ENCODE measurements at places on chromosomes 11 and 22.

- DNase-seq = no peak
These were observed 67.9 kb upstream of the API5 start for GRCh38 chr11:43243927-43244326.

- no peak for DNase-seq
These were observed 2.1 kb downstream of the INPPL1 start for GRCh38 chr11:72226701-72227100.

DNA sequence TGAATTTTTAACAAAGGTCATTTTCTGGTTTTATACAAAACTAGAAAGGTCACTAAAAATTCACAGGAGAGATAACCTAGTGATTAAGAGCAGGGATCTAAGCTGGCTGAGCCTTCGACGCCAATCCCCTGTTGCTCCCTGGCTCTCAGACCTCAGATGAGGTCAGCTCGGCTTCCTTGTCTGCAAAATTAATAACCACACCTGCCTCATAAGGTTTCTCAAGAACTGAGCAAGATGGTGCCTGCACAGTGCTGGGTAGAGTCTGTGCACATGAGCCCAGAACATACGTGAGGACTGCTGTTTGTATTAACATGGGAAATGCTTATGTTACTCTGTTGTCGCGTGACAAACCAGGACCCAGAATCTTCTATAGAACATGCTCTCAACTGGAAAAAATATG, 24.4 kb upstream of the CD5 start:
- DNase-seq = no peak

GRCh38 chr11:20213790-20214189, 53.5 kb upstream of the DBX1 start:
- DNase-seq = no peak

GRCh38 chr11:65489035-65489705, 9.7 kb upstream of the MALAT1 start:
- DNase-seq = peak; percentile 81

DNA sequence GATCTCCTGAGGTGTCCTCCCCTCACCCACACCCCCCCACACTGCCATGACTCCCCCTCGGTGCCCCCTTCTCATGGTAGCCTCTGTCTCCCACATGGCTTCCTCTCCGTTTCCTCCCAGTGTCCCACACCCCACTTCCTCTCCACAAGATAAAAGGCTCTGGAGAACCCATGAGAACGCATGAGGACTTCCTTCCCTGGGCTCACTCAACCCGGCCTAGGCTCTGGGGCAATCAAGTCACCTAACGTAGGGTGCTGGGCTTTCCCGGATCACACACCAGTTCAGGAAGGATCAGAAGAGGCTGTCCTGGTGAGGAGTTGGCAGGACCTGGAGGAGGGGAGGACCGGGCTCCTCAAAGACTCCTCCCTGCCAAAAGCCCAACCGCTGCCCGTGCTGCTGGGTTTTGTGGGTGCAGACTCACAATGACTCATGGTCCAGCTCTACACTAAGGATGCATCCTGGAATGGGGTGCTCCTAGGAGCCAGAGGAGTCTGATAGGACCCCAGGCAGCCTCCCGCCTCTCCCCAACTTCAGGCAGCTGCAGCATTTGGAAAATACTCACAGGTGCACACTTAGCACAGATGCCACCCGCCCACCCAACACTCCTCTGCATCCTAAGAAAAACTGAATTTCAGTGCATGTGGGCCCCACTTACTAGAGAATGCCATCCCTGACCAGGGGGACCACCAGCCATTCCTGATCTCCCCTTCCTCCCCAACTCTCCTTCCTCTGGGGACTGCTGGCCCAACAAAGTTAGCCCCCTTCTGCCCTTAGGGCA, 21.0 kb downstream of the SLC22A12 start:
- no peak for DNase-seq

DNA sequence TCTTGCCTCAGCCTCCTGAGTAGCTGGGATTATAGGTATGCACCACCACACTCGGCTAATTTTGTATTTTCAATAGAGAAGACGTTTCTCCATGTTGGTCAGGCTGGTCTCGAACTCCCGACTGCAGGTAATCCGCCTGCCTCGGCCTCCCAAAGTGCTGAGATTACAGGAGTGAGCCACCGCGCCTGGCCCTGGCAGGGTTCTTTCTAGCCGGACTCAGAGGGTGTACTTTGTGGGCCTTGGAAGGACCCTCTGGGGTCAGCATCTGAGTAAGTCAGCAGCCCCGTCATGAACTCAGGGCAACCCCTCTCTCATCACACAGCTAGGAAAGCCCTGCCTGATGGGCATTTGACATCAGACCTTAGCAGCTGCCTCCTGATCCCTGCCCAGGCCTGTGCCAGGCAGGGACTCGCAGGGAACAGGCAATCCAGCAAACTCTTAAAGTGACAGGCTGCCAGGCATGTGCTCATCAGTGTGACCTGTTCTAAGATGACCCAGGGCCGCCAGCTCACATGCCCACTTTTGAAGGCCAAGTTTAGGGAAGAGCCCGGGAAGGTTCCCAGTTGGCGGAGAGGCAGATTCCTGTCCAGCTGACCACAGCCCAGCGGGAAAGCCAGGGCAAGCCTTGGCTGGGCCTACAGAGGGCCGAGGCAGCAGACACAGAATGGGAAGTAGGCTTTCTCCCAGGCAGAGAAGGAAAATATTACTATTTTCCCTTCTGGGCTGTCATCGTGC, 92.9 kb downstream of the MORC2 start:
- DNase-seq = no peak

- peak; percentile 69 for DNase-seq
These were observed 1.6 kb downstream of the C1QTNF6 start for GRCh38 chr22:37186228-37186996.

DNA sequence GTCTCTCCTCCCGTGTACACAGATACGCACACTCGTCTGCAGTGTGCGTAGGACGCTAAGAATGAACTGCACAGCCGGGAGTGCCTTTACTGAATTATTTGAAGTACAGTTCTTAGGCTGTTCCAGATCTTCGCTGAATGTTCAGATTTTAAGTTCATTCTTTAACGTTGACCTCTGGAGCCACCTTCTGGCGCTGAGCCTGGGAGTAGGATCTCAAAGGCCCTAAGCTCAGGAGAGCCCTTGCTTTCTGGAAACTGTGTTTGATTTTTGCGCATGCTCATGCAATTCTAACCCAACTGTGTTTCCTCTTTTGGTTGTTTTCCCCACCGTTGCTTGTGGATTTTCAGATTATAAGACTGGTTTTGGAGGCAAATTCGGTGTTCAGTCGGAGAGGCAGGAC, 22.8 kb downstream of the CTTN start:
- DNase-seq = no peak

DNA sequence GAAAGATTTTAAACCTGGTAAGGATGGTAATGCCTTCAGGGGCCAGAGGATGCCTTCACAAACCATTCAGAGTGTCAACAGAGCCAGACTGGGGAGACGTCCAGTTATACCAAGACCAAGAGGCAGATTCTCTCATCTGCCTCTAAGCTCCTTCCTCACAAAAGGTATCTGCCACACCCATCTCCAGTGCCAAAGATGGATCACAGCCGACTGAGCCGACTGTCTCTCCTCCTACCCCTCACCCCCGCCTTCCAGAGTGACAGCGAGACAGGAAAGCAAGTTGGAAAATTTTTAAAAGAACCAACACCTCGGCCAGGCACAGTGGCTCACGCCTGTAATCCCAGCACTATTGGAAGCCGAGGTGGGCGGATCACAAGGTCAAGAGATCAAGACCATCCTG, 79.1 kb upstream of the AKIP1 start:
- no peak for DNase-seq

DNA sequence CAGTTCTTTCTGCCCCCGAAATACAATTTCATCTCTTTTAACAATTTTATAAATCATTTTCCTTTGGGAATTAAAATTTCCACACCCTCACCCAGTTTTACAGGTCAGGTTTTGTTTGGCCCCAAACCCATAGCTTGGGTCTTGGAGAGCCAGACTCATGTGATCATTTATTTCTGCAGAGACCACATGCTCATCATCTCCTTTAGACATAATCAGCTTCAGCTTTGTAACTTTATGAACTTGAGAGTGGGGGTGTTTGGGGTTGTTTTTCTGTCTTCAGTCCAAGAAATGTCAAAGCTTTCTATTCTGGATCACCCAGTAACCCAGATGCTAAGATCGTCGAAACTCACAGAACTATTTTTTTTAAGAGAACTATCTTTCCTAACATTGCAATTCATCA, 70.9 kb downstream of the DBX1 start:
- DNase-seq = no peak

DNA sequence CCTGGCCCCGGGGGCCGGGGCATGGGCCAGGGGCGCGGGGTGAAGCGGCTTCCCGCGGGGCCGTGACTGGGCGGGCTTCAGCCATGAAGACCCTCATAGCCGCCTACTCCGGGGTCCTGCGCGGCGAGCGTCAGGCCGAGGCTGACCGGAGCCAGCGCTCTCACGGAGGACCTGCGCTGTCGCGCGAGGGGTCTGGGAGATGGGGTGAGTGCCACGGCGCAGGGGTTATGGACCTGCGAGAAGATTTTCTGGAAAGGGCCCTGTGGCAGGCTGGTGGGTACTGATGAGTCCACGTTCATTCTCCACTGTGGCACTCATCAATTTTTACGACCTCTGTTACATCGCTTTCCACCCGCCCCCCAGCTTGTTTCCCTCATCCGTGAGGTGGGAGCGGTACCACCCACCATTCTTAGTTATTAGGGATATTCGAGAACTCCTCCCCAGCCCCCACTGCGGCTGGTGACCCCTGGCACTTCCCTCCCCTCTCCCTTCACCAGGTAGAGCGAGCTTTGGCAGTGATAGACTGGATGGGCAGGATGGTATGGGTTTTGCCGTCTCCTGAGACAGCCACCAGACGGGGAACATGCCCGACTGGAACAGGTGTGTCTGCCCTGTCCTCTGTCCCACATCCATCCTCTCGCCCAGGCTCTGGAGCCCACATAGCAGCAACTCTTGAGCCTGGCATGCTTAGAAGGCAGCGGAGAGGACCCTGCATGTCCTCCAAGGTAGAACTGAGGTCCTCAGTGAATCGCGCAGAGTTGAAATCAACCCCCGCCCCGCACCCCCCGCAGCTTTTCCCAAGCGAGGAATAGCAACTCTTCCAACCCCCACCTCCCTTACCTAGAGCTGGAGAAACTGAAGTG, 562 bp downstream of the DGAT2 start:
- no peak for DNase-seq

- DNase-seq = no peak
These were observed 9.8 kb downstream of the THAP12 start for GRCh38 chr11:76371170-76371569.

- DNase-seq = peak; percentile 31
These were observed 1.3 kb downstream of the BMAL1 start for GRCh38 chr11:13278609-13279486.

DNA sequence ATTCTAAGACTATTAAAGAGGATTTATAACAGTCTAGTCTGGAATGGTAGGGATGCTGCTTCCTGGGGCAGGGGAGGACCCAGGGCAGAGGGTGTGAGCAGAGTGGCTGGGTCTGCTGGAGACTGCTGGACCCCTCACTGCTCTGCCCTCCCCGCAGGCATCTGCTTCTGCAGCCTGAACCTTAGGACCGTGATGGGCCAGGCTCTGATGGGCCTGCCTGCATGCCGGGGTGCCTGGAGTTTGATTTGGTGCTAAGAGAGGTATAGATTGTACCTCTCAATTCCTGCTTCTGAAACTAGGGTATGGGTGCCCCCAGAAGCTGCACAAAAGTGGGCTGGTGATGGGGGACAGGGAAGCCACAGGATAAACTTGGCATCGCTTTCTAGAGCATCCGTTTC, 54.9 kb downstream of the CD82 start:
- no peak for DNase-seq

- peak; percentile 99 for DNase-seq
These were observed 8.4 kb upstream of the MRPL48 start for GRCh38 chr11:73779084-73779902.

DNA sequence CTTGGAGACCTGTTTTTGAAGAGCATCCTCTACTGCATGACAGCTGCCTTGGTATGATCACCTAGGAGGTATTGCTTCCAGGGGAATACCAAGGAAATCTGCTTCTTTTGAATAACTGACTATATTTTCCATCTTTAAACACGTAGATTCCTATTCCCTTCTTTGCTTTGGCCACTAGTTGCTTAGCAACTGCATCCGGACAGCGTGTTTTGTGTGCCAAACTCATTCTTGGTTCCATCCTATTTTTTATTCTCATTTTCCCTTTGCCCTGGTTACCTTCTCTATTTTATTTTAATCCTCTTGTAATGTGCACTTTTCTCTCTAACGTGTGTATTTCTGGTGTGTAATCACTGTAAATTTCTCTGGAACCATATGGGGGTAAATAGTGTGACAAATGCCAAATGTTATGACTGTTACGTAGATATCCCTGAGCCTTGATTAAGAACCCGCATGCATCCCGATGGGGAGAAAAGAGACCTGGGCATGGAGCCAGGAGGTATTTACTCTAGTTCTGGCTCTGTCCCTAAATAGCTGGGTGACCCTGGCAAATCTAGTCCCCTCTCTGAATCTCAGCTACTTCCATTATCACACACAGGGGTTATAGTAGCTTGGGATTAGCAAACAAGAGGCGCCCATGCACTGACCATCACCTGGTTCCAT, 241.7 kb downstream of the MIAT start:
- DNase-seq = no peak

- no peak for DNase-seq
These were observed 10.4 kb upstream of the ASPHD2 start for GRCh38 chr22:26418620-26419019.

DNA sequence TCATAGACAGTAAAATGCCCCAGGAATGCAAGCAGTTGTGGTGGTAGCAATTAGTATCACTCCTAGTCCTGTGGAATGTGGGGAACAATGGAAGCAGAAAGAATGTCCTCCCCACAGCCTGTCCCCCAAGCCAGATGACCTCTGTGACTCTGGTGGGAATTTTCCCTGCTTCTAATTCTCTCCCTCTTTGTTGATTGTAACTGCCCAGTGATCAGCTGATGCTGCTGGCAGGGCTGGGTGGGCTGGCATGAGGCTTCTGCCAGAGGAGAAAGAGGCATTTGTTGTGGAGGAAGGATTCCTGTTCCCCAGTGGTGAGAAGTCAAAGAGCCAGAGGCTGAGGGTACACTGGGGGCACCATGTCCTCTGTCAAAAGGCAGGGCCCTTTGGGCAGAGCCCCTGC, 116.7 kb upstream of the NCAM1 start:
- DNase-seq = no peak

GRCh38 chr11:120104041-120104565, 33.8 kb downstream of the TRIM29 start:
- no peak for DNase-seq

DNA sequence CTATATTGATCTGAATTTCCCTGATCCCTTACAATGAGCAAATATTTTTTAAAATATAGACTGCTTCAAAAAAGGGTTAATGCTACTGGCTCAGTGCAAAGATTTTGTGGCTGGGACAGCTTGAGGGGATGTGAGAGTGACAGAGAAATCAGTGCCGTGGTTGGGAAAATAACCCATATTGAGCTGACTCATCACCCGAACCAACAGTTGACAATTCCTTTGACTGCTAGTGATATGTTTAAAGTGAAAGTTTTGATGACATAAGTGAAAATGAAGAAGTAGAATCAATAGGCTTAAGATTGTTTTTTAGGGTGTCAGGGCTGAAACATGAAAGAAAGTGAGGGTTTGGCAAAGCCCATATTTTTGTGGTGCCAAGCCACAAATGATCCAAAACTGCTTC, 257.1 kb upstream of the TENM4 start:
- DNase-seq = no peak
